ENCODE measurements at places on chromosomes 2 and 18.
A peak's percentile ranks its signal among the peaks of the same experiment; 100 is the strongest.

- DNase-seq = peak; percentile 52
Observed at GRCh38 chr2:20573620-20574422, 77.1 kb downstream of the HS1BP3 start.

- DNase-seq = no peak
Observed at GRCh38 chr2:25586726-25587144, 86.6 kb downstream of the DTNB start.

- DNase-seq = no peak
Observed at GRCh38 chr2:153557211-153557610, 78.6 kb upstream of the RPRM start.

DNA sequence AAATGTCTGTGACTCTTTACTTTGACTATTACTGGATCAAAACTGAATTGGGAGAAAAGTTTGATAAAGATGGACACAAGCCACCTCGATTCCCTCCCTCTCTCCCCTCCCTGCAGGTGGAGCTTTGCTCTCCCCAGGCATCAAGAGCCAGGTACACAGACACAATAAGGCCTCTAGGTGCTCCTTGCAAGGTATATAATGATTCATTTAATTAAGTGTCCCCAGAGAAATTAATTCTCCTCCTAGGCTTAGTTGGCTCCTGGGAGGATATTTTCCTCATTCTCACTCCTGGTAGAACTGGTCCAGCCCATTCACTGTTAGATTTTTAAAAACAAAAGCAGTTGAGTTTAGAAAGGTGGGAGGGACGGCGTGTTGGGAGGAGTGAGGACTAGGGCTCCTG, 352.4 kb upstream of the SMIM21 start:
- DNase-seq = no peak

DNA sequence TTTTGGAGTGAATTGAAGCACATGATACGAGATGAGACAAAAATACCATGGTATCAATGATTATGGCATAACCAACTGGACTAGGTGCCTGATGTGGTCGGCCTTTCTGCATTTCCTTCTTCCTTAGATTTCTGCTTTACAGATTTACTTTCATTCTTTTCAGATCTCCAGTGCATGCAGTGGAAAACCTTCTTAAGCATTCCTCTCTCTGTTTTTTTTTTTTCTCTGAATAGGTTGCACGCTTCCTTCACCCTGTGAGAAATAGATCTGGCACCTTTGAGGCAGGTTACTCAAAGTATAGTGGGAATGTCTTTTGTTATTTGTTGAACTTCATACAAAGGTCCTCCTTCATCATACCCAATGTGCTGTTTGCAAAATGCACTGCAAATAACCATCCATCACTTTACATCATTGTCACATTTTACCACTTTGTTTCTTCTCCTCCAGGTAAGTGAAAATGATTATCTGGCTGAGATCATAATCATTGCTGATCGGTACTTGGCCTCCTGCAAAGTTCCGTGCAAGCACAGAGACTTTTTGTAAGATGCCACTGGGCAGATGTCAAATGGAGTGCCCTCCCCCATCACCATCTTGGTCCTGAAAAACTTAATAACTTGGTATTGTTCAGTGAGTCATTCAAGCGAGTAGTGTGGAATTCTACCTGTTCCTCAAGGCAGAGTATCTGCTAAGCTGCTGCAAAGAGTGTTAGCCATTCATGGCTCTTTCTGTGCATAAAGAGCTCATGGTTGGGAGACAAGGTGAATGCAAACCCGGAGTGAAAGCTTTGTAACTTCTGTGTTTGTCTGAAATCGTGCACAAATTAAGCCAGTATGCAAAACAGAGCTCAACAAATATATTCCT, 30.0 kb upstream of the KLHL14 start:
- DNase-seq = no peak

GRCh38 chr2:71611247-71611646, 157.9 kb downstream of the DYSF start:
- no peak for DNase-seq

- no peak for DNase-seq
Observed at GRCh38 chr2:168245074-168245825, 2.1 kb downstream of the STK39 start.

GRCh38 chr18:34911661-34912384, 129.4 kb upstream of the MAPRE2 start:
- DNase-seq = no peak

DNA sequence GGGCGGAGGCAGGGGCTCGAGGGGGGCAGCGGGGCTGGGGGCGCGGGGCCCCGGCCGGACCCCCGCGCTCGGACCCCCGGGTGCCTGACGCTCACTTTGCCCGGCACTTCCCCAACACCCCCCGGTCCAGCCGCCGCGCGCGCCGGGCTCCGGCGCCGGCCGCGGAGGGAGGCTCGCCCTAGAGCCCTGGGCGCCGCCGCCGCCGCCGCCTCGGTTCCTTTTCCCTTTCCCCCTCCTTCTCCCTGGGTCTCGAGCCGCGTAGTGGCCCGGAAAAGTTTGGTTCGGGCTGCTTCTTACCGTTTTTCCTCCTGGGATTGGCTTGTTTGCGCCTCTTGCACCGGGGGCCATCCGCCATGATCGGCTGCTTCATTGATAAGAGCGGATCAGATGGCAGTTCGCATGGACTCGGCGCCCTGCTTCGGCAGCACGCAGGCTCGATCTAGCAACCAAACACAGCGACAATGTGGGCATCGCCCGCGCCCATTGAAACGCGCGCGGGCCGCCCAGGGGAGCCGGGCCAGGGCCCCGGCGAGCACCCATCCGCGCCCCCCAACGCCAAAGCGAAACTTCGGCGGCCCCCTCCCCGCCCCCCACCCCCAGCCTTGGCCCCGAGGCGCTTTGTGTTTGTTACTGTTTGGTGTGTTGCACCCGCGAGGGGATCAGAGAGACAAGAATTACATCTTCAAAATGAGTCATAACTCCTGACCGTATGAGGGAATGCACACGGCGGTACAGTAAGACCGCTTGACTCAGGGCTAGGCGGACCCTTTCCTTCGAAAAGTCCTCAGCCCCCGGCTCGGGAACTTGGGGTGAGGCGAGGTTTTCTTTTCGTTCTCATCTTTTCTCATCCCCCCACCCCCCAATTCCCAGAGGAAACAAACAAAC, 2.7 kb downstream of the ZEB2 start:
- no peak for DNase-seq

- DNase-seq = no peak
Observed at GRCh38 chr2:171960570-171960969, 38.3 kb downstream of the HAT1 start.

GRCh38 chr2:172354347-172354746, 73.0 kb upstream of the ITGA6 start:
- no peak for DNase-seq

DNA sequence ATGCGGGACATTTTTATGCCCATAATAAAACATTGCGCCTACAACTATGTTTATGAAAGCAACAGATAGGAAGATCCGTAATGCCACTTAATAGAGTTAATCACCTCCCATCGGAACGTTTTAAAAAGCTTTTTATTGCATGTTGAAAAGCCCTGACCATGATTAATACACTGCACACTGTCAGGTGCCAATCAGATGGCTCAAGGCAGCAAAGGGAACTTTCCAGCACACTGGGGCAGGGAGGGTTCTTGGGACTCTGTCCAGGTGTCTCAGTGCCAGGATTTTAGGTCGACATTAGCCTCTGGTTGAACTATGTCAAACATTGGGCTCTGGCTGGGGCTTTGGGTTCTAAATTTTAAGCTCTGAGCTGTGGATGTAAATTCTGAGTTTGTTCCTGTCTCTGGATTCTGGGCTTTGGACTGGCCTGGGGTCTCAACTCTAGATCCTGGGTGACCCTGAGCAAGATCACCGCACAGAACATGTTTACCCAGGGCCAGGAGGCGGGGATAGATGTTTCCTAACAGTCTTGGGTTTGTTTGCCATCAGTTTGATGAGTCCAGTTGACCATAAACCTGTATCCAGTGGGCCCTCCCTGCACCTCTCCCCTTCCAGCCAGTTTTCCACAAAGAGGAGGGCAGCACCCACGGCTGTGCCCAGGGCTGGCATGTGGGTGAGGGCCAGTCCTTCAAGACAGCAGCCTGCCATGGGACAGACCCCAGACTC, 262.7 kb downstream of the ATAD2B start:
- DNase-seq = no peak

DNA sequence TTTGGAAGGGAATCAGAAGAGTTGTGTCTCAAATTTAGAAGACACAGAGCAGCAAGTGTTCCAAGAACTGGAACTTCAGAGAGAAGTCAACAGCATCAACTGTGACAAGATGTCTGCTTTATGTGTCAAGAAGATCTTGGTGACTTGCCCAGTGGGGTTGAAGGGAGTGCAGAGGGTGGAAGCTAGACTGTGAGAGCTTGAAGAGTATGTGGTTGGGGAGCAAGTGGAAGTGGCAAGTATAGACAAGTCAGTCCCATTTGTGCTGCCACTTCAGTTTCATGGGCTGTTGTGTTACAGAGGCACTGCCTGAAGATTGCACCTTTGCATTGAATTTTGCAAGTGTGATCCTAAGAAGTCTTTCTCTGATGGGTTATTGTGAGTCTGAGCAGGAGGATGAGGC, 68.7 kb upstream of the MC2R start:
- no peak for DNase-seq

GRCh38 chr2:174166261-174166660, 82.1 kb downstream of the OLA1 start:
- DNase-seq = no peak

DNA sequence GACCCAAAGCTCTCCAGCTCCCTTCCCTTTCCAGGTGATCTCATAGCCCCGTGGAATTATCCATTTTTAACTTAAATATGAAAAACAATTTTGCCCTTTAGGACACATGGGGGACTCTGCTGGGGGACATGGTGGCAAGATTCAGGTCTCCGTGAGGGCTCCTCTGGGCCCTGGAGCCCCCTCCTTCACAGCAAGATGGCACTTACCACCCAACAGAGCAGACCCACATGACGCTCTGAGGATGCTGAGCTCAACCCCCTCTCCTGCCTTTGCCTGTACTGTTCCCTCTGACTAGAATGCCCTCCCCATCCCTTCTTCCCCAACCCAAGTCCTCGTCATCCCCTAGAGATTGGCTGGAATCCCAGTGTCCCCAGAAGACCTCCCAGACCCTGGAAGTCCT, 17.2 kb downstream of the TEX51 start:
- no peak for DNase-seq

GRCh38 chr2:15679386-15679924, 87.8 kb downstream of the DDX1 start:
- no peak for DNase-seq

DNA sequence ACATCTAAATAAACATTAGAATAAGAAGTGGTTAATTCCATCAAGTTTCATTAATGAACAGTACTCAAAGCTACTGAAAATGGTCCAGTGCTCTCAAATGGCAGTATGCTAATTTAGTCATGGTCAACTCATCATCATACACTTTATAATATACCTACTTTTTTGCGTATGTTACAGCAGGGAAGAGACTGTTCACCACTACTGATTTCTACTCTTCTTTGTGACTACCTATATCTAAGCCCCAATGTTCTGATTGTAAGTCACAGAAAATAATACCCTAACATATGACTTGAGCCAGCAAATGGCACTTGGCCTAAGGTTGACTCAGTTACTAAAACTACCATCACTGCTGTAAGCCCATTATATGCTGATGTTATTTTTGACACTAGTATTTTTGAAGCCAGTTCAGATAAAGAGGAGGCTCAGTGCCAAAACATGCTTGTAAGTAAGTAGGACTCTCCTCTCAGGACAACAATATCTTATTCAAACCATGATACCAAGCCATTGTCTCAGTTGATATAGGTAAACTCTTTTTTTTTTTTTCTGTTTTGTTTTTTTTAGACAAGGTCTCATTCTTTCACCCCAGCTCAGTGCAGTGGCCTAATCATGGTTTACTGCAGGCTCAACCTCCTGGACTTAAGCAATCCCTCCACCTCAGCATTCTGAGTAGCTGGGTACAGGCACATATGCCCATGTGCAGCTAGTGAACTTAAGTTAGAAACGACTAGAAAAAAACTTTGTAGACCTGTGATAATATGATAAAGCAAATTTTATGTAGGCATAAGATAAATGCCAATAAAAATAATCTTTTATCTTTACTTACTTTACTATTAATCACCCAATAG, 266.9 kb downstream of the ZNF385B start:
- no peak for DNase-seq

DNA sequence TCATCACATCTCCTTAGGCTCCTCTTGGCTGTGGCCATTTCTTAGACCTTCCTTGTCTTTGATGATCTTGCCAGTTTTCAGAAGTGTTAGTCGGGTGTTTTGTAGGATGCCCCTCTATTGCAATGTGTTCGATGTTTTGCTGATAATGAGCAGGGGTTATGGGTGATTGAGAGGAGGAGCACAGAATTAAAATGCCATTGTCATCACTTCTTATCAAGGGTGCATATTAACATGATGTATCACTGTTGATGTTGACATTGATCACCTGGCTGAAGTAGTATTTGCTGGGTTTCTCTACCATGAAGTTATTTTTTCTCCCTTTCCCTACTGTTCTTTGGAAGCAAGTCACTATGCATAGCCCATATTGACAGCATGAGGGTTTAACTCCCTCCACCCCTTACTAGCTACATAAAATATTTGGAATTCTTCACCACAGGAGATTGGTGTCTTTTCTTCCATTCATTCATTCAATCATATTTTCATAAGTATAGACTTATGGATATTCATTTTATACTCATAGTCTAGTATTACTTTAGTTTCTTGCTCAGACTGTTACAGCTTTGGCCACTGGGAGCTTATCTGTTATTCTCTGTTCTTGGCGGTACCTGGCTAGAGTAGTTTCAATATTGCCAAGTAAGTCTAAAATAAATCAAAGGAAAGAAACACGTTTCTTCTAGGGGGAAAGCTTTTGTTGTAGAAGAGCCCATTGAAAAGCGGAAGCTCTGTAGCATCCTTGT, 54.5 kb upstream of the TMEM87B start:
- DNase-seq = no peak

- peak; percentile 14 for DNase-seq
Observed at GRCh38 chr2:75896779-75897366, 186.2 kb upstream of the GCFC2 start.

- DNase-seq = no peak
Observed at GRCh38 chr18:72878561-72878960, 10.8 kb upstream of the NETO1 start.

- DNase-seq = no peak
Observed at GRCh38 chr2:201183365-201183727, 405 bp downstream of the CASP10 start.

- DNase-seq = no peak
Observed at GRCh38 chr2:100886085-100886484, 66.1 kb downstream of the NPAS2 start.
